ENCODE measurements at places on chromosomes 12 and 14. TPM values are rescaled to one million over a fixed set of nuclear protein-coding genes. Genes with fewer than 3 reads are reported as not detected.

Gene NEUROD4
- not detected for total RNA-seq

Gene CLEC2A
- not detected for total RNA-seq

GRCh38 chr12:115370650-115371049, 686.7 kb upstream of the TBX3 start:
- no peak for DNase-seq

DNA sequence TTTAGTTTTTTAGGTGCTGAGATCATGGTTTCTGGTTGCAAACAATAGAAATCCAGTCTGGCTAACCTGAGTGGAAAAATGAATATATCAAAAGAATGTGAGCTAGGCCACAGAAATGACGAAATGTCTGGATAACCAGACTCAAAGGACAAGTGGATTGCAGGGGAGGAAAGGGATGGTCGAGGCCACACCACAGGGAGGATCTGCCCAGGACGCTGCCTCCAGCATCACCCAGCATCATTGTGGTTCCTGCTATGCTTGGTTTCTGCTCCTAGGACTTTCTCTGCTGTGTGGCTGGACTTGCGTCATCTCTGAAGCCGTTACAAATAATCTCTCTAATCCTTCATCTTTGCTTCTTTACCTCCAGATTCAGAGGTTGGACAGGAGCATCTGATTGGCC, 80.4 kb downstream of the TTC8 start:
- DNase-seq = no peak

GRCh38 chr12:48765753-48766162, 23.1 kb downstream of the ADCY6 start:
- peak; percentile 89 for DNase-seq

DNA sequence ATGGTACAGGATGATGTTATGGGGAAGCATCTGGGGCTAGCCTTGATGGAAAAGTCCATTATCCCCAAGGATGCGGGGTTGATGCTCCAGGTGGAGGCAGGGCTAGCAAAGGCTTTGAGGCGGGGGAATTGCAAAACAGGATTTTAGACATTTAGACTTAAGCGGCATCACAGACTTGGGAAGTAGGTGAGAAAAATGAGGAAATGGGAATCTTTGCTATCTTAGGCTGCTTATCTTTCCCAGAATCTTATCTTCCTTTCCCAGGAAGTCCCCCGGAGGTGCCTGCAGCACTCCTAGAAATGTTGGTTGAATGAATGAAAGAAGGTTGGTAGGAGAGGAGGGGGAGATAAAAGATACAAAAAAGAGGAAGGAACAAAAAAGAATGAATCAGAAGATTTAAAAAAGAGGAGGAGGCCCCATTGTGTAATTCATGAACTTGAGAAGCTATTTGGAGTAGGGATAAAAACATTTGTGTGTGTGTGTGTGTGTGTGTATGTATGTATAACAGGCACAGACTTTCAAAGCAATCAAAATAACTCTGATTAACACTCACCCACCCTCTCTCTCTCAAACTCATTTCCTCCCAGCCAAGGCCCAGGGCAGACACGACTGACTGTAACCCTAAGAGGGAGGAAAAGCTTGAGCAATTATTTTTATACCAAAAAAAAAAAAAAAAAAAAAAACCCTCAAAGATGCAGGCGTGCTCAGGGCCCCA, 62.5 kb upstream of the TBX3 start:
- DNase-seq = no peak

DNA sequence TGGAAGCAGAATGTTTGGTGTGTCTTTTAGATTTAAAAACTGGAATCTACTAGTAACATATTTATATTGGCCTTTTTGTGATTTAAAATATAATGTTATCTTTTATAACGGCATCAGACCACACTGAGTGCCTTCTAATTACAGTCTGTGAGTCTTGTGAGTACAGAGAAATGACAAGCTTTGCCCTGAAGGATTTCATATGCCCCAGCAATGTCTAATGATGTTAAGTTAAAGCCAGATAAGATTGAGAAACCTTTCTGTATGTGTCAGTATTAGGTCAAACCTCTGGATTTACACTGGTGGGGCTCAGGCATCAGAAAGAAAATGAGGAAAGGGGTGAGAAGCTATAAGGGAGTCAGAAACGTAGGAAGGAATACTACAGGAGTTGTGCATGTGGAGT, 25.2 kb downstream of the PLEKHA5 start:
- DNase-seq = no peak

Measured in kidney (tissue), 22 donors.